Activated T-helper 1 cell treated with anti-CD3 and anti-CD28 coated beads, Interleukin-2, amount 50 U/mL, for 16 hours (primary cell): ENCODE measurements at places on chromosomes 11 and 22.

GRCh38 chr11:72781313-72782080 is 12.3 kb downstream of the STARD10 start:
- DNase-seq: peak; percentile 17

DNA sequence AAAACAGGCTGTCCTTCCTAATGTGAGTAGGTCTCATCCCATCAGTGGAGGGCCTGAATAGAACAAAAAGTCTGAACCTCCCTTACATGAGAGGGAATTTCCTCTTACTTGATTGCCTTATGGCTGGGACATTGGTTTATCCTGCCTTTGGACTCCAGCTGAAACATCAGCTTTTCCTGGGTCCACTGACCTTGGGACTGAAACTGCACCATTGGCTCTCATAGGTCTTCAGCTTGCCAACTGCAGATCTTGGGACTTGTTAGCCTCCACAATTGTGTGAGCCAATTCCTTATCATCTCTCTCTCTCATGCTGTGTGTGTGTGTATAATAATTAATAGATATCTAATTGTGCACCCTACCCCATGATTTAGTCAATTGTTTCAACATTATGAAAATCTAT is 375.3 kb upstream of the DDI1 start:
- no peak for DNase-seq

GRCh38 chr11:16613262-16613511 is 125.3 kb upstream of the C11orf58 start:
- DNase-seq: no peak

DNA sequence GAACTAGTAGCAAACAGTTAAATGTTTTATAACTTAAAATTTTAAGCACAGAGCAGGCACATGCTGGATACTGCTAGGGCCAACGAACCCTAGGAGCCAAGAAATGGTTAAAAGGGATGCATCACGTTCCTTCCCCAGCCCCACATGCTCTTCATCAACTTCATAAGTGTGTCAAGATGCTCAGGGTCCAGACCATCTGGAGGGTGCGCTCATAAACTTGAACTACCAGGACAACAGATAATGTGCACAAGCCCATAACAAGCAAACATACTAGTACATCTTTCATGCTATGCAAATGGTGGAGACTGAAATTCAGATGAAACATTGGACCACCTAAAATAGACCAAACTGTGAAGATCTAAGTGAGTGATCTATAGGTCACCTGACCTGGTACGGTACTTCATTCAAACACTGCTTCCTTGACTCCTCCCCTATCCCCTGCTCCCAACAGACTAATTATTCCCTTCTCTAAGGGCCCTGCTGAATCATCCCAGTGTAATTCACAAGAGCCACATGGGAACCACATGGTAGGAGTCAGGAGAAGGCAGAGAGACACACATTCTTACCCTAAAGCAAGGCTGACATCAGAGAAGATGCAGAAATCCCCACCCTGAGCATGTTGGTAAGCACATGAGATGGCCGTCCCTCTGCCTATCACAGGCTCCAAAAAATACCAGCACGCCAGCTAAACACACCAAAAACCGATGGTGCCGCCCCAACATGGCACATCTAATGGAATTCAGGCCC is 83.9 kb downstream of the ETS1 start:
- DNase-seq: no peak

DNA sequence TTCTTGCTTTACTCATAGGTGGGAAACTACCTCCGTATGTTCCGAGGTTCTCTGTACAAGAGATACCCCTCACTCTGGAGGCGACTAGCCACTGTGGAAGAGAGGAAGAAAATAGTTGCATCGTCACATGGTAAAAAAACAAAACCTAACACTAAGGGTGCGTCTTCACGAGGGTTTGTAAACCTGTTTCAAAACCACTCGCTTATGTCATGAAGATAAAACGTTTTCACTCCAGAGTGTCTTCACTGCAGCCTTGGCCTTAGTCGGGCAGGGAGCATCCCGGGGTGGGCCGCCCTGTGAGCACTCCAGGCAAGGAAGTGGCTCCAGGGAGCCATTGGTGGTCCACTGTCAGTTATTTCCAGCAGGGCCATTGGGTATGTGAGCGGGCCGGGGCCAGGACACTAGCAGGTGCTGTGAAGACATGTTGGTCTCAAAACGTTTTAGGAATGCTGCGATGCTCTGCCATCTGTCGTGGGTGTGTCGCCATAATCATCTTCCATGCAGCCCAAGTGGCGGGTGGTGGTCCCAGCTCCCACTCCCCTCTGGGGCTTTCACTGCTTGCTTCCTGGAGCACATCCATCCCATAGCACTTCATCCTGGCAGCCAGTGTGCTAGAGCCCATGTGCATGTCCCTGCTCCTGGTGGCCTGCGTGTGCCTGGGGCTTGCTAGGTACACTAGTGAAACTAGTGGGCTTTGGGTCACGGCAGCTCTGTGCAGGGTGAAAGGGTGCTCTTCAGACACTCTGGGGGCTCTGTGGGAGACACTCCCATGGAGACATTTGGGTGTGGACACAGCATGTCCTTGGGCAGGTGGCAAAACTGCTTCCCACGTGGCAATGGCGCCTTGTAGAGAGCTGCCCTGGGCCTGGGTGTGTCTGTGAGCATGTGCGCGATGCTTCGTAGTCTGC is 5.2 kb downstream of the SMARCB1 start:
- DNase-seq: no peak

DNA sequence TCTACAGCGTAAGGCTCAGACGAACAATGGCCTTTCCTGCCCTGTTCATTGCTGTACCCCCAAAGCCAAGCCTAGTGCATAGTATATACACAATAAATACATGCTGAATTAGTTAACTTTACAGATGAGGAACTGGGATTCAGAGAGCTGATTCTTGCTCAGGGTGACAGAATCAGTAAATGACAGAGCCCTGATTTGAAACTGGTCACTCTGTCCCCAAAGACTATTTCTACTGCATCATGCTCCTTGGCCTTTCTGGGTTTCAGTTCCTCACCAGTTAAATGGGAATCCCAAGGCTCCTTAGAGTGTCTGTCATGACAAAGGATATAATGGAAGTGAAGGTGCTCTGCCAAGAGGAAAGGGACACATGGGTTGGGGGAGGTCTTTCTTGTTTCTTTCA is 50.5 kb upstream of the TSKU start:
- no peak for DNase-seq
